ENCODE measurements at places on chromosomes 2 and 18.

DNA sequence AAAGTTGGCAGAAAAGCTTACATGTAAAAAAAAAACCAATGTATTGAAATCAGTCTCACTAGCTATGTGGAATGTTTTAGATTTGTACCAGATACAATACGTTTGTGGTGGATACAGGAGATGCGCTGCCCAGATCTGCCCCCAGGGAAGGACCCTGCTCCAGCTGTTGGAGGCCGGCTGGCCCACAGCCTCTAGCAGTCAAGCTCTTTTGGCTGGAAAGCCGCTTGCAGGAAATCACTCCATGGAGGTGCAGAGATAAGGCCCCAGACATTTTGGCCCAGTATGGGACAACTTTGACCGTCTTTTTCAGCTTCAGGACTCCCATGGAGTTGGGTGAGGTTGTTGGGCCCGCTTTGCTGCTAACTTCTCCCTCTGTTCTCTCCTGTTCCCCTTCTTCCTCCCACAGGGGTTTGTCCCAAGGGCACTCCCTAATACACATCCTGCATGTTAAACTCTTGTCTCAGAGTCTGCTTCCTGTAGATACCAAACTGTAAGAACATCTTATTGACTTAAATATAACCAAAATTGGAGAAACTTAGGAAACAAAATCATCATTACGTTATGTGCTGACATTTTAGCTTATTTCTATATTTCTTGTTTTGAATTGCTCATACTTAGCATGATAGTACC, 1.7 kb upstream of the QPCT start:
- DNase-seq: no peak

GRCh38 chr2:190999949-191000665, 13.9 kb downstream of the STAT1 start:
- DNase-seq: no peak

- no peak for DNase-seq
Measured at GRCh38 chr18:63897072-63897471, 9.6 kb downstream of the SERPINB2 start.

DNA sequence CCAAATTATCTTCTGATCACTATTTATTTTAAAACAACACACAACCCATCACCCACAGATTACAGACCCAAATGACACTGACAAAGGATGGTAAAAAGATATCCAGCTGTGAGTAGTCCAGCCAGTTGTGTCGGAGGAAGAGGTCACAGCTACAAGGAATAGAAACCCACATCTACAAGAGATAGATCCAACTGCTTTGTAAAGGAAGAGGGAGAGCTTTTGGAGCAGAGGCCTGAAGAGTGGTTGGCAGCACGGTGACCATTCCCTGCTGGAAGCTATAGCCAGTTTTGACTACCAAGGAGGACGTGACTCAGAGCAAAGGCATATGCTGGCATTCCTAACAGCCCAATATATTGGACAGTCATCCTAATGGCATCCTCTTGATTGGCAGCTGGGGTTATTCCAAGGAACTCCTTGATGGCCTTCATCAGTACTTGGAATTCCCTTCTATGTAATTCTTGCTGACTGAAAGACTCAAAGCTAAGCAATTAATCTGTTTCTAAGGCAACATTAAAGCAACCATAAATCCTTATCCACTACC, 17.1 kb downstream of the SLC8A1 start:
- DNase-seq: no peak

DNA sequence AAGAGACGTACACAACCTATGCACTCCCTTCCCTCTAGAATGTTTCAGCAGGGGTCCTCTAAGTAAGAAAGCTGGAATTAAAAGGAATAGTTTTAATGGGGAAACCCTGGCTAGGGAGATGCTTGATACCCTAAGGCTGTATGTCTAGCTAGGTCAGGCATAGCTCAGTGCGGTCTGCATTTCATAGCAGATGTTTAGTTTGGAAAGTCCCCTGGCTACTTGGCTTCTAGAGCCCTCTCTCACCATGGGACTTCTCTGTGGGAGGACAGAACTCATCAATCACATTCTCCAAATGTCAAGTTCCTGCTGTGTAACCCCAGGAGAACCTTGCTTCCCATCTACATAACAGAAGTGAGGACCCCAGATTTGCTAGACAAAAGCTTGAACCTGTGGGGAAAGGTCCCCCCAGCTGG, 24.1 kb upstream of the ANXA4 start:
- DNase-seq: no peak

DNA sequence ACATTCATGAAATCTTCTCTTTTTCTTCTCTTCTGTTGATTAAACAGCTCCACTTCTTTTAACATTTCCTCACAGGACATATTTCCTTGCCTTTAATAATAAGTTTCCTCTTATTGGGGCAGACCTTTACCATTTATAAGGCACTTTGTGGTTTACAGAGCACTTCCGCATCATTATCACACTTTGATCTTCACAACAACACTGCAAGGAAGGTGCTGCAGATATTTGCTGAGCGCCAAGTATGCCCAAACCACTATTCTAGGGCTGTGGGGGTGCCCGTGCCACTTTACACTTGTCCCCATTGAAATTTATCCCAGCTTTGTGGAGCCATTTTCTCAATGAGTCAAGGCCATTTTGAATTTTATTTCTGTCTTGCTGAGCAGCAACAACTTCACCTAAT, 246.6 kb downstream of the SS18 start:
- no peak for DNase-seq

- DNase-seq: no peak
Measured at GRCh38 chr2:69735686-69736085, 6.2 kb upstream of the ANXA4 start.

DNA sequence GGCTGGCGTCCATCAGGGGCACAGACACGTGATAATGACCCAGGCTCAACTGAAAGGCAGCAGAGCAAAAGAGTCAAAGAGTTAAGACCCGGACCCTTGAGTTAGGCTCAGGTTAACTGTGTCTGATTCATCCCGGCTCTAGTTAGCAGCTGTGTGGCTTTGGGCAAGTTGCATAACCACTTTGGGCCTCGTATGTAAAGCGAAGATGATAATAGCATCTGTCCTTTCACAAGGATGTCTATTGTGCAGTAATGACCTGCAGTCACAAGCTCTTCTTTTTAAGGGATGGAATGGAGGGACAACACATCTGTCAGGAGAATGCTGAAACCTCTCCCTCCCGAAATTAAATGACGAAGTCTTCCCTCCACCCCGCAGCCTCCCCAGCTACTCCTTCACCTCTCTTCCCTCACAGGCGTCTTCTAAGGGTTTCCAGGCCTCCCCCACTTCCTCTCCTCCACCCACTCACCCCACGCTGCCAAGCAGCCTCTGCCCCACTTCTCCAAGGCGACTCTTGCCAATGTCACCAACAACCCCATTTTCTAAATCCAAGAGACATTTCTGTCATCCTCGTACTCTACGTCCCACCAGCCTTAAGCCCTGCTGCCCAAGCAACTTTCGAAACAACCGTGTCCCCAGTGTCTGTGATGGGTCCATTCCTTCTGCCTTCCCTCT, 135.1 kb upstream of the ID2 start:
- DNase-seq: no peak

- DNase-seq: peak; percentile 41
Measured at GRCh38 chr2:72859831-72860262, 27.4 kb upstream of the SPR start.

DNA sequence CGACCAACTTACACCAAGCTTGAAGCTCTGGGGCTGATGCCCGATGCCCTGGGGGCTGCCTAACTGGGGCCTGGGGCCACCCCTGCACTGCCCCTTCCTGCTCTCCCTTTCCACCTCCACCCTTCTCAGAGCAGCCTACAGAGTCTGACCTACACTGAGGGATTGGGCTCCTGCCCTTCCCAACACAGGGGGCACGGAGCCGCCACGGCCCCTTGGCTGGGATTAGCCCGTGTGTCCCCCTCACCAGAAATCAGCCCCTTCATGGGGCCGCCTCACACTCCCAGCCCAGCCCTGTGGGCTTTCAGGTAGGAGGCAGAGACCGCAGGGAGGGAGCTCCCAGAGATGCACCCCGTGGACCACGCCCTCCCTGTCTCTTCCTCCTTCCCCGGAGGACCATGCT, 198.0 kb downstream of the EIPR1 start:
- DNase-seq: no peak

GRCh38 chr2:207482630-207483029, 47.1 kb upstream of the CREB1 start:
- no peak for DNase-seq

DNA sequence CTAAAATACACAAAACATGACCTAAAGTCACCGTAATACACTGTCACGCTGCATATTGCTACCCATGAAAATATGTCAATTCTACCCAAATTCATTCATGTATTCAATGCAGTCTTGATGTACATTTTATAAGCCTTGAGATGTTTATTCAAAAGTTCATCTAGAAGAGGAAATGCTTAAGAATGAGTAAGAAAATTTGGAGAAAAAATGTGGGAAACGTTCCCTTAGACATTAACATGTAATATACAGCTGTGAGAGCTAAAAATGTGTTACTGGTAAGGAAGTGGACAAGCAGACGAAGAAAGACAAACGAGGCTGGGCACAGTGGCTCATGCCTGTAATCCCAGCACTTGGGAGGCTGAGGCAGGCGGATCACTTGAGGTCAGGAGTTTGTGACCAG, 37.3 kb downstream of the THAP4 start:
- DNase-seq: no peak

DNA sequence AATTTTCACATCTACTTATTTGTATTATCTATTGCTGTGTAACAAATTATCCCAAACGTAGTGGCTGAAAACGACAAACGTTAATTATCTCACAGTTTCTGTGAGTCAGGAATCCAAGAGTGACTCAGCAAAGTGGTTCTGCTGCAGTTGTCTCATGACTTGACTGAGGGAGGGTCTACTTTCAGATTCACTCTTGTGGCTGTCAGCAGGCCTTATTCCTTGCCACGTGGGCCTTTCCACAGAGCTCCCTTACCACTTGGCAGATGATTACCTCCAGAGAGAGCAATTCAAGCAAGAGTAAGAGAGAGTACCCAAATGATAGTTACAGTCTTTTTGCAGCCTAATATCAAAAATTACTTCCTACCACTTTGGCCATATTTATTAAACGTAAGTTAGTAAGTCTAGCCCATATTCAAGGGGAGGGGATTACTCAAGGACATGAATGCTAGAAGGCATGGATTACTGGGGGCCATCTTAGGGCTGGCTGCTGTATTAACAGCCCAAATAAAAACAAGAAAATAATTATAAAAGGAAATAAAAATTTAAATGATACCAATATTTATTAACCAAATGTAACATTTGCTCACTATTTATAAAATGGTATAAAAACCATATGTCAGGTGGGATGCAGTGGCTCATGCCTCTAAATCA, 48.7 kb upstream of the NBEAL1 start:
- peak; percentile 2 for DNase-seq

GRCh38 chr2:44777036-44777435, 164.5 kb upstream of the SIX3 start:
- DNase-seq: no peak

DNA sequence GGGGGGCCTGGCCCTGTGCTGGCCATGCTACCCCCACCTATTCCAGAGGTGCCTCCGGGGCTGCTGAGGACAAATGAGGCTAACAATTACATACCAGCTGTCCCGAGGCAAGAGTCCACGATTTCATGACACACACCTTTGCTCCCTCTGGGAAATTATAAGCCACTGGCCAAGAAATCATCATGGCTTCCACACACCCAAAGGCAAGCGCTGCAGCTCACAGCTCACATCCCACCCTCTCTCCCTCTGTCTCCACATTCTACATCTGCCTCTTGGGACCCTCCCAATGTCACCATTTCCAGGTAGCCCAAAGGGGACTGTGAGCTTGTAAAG, 134.4 kb downstream of the HDAC4 start:
- DNase-seq: no peak

- DNase-seq: no peak
Measured at GRCh38 chr18:65753520-65753919, 2.7 kb downstream of the CDH7 start.

GRCh38 chr2:159960414-159960813, 102.0 kb downstream of the PLA2R1 start:
- DNase-seq: no peak

GRCh38 chr2:62014102-62014501, 108.6 kb downstream of the COMMD1 start:
- no peak for DNase-seq

- DNase-seq: no peak
Measured at GRCh38 chr2:54918647-54919280, 131.5 kb downstream of the RTN4 start.
